ENCODE measurements at places on chromosomes 16 and 17. TPM values are rescaled to one million over a fixed set of nuclear protein-coding genes. Genes with fewer than 3 reads are reported as not detected.

- DNase-seq: no peak
Measured at GRCh38 chr16:77951788-77952187, 70.6 kb upstream of the CLEC3A start.

GRCh38 chr17:79132271-79133064, 57.8 kb downstream of the ENGASE start:
- no peak for DNase-seq

GRCh38 chr16:73019457-73020362, 28.2 kb downstream of the ZFHX3 start:
- no peak for DNase-seq

DNA sequence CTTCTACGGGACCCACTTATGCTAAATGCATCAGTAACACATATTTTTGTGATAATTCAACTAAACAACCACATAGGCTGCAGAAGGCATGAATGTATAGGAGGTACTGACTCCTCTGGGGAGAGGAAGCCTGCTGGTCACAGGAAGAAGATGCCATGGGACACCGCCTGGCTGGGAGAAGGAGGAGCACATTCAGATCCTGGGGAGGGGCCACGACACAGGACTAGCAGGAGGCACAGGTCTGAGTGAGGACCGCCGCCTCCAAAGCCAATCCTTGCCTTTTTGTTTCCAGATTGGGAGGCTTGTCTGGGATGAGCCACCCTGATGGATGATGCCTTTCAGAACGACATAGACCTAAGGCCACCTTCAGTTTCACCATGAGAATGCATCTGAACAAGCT, 34.6 kb downstream of the MBTPS1 start:
- DNase-seq: no peak

- no peak for DNase-seq
Measured at GRCh38 chr17:36921095-36921851, 16.0 kb upstream of the LHX1 start.

GRCh38 chr16:82088483-82088882, 53.4 kb downstream of the HSD17B2 start:
- DNase-seq: no peak

The GPR142 gene
- polyA plus RNA-seq: not detected

The NPB gene
- 1.2 TPM for polyA plus RNA-seq
